ENCODE measurements at places on chromosomes 5 and 9. TPM values are rescaled to one million over a fixed set of nuclear protein-coding genes. Genes with fewer than 3 reads are reported as not detected.

TRUB2 gene
- total RNA-seq = 27.7 TPM

ZDHHC11 gene
- 0.26 TPM for total RNA-seq

PRR16 gene
- total RNA-seq = not detected

MOB3B gene
- total RNA-seq = 1.9 TPM

PDGFRB gene
- total RNA-seq = 5.0 TPM

GPR21 gene
- 0.39 TPM for total RNA-seq

ZBTB26 gene
- total RNA-seq = 3.5 TPM

TNFSF8 gene
- total RNA-seq = not detected

TUSC1 gene
- total RNA-seq = 7.6 TPM

GABRA6 gene
- total RNA-seq = not detected

SHISAL2B gene
- total RNA-seq = not detected

ABCA1 gene
- 9.2 TPM for total RNA-seq

TAF1L gene
- total RNA-seq = under 0.01 TPM

CDH12 gene
- total RNA-seq = not detected

PNPLA7 gene
- 1.1 TPM for total RNA-seq

CD274 gene
- 6.4 TPM for total RNA-seq

SLC34A1 gene
- not detected for total RNA-seq

GHR gene
- 3.1 TPM for total RNA-seq

NIPAL4 gene
- total RNA-seq = not detected

IL13 gene
- not detected for total RNA-seq

QRFP gene
- total RNA-seq = not detected

BNC2 gene
- 4.5 TPM for total RNA-seq

Measured in dermis microvascular lymphatic vessel endothelial cell (primary cell).